ENCODE measurements at places on chromosomes 7 and 10. TPM values are rescaled to one million over a fixed set of nuclear protein-coding genes. Genes with fewer than 3 reads are reported as not detected.

The CCDC186 gene
- total RNA-seq: 6.1 TPM

The WNT2 gene
- total RNA-seq: 1.4 TPM

The PITX3 gene
- total RNA-seq: not detected

The RAMP3 gene
- not detected for total RNA-seq

The MKI67 gene
- total RNA-seq: 36.4 TPM

The HOXA2 gene
- 1.6 TPM for total RNA-seq

The PSMG3 gene
- 37.3 TPM for total RNA-seq

The CPVL gene
- total RNA-seq: not detected

The ADK gene
- 50.8 TPM for total RNA-seq

The CRHR2 gene
- not detected for total RNA-seq

The PRDX3 gene
- total RNA-seq: 195 TPM

The ANKRD61 gene
- total RNA-seq: under 0.01 TPM

The CABCOCO1 gene
- 0.18 TPM for total RNA-seq

The NUTM2E gene
- total RNA-seq: not detected

The C7orf33 gene
- not detected for total RNA-seq

The PTPRE gene
- 0.56 TPM for total RNA-seq

The PPP1R3C gene
- total RNA-seq: 61.7 TPM

The RASSF4 gene
- total RNA-seq: 5.9 TPM

The GARIN1A gene
- total RNA-seq: 0.18 TPM

The PSD gene
- 2.0 TPM for total RNA-seq

The BET1 gene
- 36.4 TPM for total RNA-seq

The TMEM120A gene
- 32.1 TPM for total RNA-seq

The SLC26A4 gene
- 0.56 TPM for total RNA-seq

The GIMAP4 gene
- total RNA-seq: not detected

The ZNF786 gene
- 5.8 TPM for total RNA-seq

The ANKRD30A gene
- total RNA-seq: not detected

The SCART1 gene
- 0.28 TPM for total RNA-seq

The CALCR gene
- total RNA-seq: not detected

The SPDYE3 gene
- not detected for total RNA-seq

The HTRA1 gene
- 23.1 TPM for total RNA-seq

The CPED1 gene
- 96.8 TPM for total RNA-seq

The NEUROG3 gene
- not detected for total RNA-seq

The ARMC3 gene
- not detected for total RNA-seq

The TAS2R41 gene
- total RNA-seq: not detected

The LRIT1 gene
- not detected for total RNA-seq

The GIMAP7 gene
- not detected for total RNA-seq

The SPDYE16 gene
- total RNA-seq: not detected

The SLC26A3 gene
- not detected for total RNA-seq

The GRK5 gene
- total RNA-seq: 11.9 TPM

The SOSTDC1 gene
- under 0.01 TPM for total RNA-seq

The NEUROD6 gene
- not detected for total RNA-seq

The LRRC4 gene
- total RNA-seq: 0.56 TPM

The PNLIPRP3 gene
- total RNA-seq: not detected

The TRIM73 gene
- 0.18 TPM for total RNA-seq
